ENCODE measurements at places on chromosomes 6 and 20.

DNA sequence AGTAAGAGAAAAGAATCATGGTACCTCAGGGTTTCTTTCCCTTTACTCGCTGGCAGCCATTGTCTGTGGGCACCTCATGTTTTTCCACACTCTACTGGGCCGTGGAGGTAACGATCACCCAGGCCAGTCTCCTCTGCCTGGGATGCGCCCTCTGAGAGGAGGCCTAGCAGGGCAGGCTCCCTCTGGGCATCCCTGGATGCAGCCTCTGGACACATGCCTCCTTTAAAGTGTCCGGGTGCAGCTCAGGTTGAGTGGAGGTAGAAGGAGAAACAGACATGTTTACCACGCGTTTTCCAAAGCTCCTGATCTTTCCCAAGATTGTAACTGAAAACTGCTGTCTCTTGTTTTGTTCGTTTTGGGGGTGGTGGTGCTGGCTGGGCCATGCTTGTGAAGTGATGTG lies 13.8 kb upstream of the NPEPL1 start:
- no peak for DNase-seq

- no peak for DNase-seq
Measured at GRCh38 chr6:95208621-95209020, 368.7 kb upstream of the MANEA start.

DNA sequence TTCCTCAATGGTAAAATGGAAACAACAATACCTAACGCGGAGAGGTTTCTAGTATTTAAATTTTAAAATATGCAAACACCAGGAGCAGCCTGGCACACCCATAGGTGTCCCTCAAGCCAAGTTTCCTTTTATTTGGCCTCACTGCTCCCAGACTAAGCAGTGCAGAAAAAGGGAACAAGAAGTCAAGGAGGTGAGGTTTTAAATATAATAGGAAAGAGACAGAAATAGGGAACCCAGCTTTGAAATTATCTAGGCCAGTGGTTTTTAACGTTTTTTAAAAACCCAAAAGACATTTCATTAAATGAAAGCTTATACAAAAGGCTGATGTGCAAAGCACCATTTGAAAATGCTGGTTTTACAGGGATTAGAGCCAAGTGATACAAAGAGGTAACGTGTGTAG lies 109.6 kb downstream of the SLC22A3 start:
- no peak for DNase-seq

DNA sequence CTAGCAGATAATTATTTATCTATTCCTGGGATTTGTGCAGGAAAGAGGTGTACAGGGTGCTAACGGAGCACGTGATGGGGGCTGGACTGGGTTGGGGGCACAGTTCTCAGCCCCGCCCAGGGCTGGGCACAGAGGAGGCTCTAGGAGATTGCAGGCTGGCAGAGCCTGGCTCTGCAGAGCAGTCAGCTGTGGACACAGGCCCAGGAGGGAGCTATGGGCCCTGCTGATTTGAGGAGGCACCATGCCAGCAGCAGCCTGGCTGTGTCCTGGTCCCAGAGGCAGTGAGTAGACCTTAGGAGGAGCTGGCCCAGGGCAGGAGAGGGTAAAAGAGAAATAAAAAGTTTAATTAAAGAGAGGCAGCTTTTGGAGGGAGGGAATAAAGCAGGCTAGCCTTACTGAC lies 19.3 kb downstream of the MAFB start:
- DNase-seq, result no peak

- no peak for DNase-seq
Measured at GRCh38 chr6:32327103-32327502, 44.6 kb downstream of the TSBP1 start.

- no peak for DNase-seq
Measured at GRCh38 chr20:19897891-19898290, 119.3 kb upstream of the NAA20 start.

- DNase-seq, result no peak
Measured at GRCh38 chr20:64055893-64056638, 6.6 kb upstream of the SOX18 start.

- no peak for DNase-seq
Measured at GRCh38 chr6:31813465-31813849, 1.6 kb downstream of the HSPA1L start.

GRCh38 chr6:135938576-135939207 lies 87.2 kb downstream of the PDE7B start:
- DNase-seq, result no peak

DNA sequence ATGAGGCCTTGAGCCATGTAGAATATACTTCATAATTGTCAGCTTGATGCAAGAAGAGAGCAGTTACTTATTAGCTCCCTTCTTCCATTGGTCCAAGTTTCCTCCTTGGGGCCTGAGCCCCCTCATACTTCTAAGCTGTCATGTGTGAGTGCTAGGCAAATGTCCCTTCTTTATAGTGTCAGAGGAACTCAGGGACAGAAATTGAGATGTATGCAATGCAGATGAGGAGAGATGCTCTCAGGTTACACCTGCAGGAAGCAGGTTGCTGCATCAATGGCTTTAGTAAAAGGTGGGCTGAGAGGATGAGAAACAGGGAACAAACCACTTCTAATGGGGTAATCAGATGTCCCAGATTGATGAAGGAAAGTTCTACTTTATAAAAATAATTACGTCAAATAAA lies 6.7 kb upstream of the PDSS2 start:
- no peak for DNase-seq

DNA sequence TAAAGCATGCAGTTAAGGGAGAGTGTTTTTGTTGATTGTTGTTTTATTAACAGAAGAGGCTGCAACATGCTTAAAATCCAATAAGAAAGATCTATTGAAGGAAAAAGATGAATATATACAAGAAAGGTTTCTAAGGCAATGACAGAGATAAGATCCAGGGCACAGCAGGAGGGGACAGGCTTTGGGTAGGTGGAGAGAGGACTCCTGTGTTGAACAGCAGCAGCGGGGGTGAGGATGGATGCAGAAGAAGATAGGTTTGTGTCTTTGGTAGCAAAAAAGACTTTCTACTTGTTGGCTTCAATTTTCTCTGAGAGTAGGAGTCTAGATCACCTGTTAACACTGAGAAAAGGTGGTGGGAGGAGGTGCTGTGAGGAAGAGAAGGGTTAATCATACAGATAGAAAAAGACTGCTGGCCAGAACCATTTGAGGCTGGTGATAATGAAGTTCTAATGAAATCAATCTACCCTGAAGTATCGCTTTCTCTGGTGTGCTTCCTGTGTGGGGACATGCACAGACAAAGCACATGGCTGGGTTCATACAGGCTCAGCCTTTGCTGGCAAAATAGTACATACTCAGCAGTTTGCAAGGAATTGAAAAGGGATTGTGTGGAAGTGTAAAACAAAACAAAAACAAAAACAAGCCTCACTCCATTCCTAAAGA lies 17.2 kb upstream of the DST start:
- DNase-seq, result no peak

GRCh38 chr20:10735195-10735949 lies 61.6 kb upstream of the JAG1 start:
- DNase-seq, result no peak

DNA sequence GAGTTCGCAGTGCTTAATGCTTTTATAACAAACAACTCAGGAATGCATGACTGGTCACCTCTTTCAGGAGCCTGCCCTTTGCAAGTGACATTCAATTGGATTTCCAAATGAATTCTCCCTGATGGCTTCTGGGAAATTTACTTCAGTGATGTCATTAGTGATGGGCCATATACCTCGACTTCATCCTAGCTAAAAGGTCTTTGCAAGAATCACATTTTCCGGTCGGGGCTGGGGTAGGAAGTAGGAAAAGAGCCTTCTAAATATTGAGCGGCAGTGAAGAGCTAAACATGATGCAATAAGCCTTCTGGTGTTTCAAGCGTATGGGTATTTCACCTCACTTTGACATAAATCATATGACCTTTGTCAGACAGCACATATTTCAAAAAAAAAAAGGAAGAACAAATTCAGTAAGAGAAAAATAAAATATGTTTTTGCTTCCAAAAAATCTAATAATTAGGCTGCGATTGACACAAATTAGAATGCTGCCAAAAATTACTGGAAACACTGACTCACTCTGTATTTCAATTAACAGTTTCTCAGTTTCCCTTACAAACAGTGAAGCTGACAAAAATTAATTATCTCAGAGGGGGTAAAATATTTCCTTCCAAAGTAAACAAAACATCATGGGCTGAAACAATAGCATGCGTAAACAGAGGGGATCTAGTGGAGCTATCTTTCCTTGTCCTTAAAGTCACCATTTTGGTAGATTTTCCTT lies 39.8 kb downstream of the ADTRP start:
- no peak for DNase-seq

- DNase-seq, result no peak
Measured at GRCh38 chr6:142781129-142781528, 163.8 kb downstream of the HIVEP2 start.

DNA sequence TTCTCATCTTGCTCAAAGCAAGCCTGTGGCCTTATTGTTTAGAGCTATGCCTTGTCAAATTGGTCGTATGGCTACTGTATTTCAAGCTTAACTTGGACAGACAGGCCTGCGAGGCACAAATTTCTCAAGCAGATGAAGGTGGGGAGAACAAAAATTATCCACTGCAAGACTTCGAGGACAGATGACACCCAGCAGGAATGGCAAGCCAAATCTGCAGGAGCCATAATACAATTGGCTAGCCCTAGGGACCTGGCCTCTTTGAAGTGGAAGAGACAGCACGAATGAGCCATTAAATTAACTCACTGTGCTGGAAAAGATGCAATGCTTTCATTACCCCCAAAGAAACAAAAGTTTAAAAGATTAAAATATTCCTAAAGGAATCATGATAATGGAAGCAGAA lies 5.0 kb upstream of the BLOC1S5 start:
- no peak for DNase-seq

- peak; percentile 79 for DNase-seq
Measured at GRCh38 chr20:844473-845225, 11.1 kb downstream of the FAM110A start.

DNA sequence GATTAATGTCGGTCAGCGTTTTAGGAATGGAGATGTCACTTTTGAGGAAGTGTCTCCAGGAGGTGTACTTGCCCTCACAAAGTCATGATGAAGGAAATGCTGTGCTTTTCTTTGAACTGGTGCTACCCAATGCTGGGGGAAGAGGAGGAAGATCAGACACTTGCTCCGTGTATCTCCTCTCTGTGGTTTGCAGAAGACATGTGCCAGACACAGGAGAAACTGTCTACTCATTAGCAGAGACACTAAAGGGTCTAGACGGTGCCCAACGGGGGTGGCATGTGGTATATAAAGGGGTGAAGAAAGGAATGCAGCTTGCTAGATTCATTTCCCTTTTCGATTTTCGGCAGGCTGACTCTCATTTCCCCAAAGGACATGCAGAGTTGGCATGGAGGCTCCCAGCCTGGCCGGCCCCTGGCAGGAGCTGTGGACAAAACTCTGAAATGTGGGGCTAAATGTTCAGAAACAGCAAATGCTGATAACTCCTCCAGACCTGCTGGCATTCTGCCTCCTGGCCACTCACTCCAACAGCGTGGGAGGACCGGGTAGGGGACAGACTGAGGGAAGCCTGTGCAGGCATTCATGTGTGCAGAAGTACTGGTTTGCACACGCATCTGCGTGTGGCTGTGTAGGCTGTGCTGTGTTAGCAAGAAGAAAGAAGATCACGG lies 59.6 kb upstream of the QKI start:
- DNase-seq, result no peak

DNA sequence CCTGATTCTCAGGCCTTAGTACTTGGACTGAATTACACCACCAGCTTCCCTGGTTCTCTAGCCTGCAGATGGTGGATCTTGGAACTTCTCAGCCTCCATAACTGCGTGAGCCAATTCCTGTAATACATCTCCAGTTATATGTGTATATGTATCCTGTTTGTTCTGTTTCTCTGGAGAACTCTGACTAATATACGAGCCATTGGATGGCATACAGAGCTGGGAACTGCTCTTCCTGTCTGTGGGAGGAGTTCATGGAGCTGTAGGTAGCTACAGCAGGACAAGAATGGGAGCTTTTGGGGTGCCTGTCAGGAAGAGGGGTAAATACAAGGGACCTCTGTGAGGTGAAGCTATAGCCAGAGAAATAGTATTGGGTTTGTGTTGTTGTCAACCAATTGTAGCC lies 41.2 kb downstream of the TMEM14A start:
- no peak for DNase-seq

- no peak for DNase-seq
Measured at GRCh38 chr6:53023323-53023722, 28.2 kb upstream of the GSTA4 start.

DNA sequence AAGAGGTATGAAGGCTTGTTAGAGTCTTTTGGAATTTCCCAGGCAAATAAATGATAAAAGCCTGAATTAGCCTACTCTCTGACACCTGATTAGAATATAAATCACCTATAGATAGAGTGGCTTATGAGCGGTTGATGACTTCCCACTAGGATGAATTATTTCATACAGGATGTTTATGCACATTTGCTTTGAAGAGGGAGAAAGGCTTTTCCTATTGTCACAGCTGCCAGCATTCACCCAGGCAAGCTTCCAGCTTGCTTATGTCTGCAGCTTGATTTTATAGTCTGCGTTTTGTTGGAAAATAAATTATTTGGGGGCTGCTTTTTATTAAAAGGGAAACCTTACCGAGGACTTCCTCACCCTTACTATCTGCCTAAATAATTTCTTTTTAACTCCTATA lies 51.3 kb upstream of the EIF2S2 start:
- DNase-seq, result peak; percentile 46

DNA sequence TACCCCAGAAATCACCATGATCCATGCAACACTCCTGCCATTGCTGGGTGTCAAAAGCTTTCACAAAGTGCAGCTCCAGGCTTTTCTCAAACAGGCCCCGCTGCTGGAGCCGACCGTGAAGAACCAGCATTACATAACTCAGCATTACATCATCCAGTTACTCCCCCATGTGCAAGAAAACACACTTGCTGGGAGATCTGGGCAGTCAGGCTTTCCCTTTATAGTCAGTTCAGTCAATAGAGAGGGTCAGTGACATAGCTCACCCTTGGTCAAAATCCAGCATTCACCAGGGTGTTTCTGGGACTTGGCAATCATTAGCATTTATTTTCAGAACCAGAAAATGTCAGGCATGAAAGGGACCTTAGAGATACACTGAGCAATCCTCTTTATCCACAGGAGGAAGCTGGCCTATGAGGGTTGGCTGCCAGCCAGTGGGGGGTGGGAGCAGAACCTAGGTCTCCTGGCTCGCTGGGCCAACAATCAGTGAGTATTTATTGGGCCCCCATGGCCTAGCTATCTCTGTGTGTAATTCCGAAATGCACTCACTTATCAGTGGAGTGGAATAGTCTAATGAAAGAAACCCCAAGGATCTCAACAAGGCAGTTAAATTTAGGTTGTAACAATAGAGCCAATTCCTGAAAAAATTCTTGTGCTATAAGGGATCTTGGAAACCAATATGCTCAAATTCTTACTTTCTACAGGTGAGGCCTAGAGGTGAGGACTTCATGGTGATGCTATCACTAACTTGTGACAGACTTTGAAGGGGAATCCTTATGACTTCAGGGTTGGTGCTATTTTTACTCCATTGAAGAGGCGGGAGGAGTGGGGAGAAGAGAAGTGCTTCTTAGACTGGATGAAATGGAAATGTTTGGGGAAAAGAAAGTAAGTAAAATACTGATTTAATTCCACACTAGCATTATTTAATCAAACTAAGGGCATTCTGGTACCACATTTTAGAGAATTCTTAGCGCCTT lies 54.6 kb downstream of the LYRM4 start:
- DNase-seq, result no peak

- DNase-seq, result no peak
Measured at GRCh38 chr6:34536251-34536958, 19.7 kb downstream of the SPDEF start.

Data from left renal pelvis (tissue), 4 donors.